ENCODE measurements at places on chromosomes 6 and 20. TPM values are rescaled to one million over a fixed set of nuclear protein-coding genes. Genes with fewer than 3 reads are reported as not detected.

The PPP1R16B gene
- under 0.01 TPM for total RNA-seq

- peaks cover 9% of the 10 kb centered on the region for H3K4me1 ChIP-seq
- no peak overlapping the region for H3K4me3 ChIP-seq
- H3K27ac ChIP-seq = no peak overlapping the region
- no peaks in the 10 kb centered on the region for H3K36me3 ChIP-seq
- peaks cover 7% of the 10 kb centered on the region for H3K27me3 ChIP-seq
- peak; percentile 44 for DNase-seq
These were observed 15.6 kb downstream of the GABRR2 start for GRCh38 chr6:89299466-89299850.

- H3K36me3 ChIP-seq = no peaks in the 10 kb centered on the region
- H3K27me3 ChIP-seq = no peaks in the 10 kb centered on the region
- H3K4me3 ChIP-seq = no peak overlapping the region
- peak; percentile 82 for DNase-seq
- H3K27ac ChIP-seq = no peak overlapping the region
These were observed 317.8 kb upstream of the SULF2 start for GRCh38 chr20:48102931-48103660.

DNA sequence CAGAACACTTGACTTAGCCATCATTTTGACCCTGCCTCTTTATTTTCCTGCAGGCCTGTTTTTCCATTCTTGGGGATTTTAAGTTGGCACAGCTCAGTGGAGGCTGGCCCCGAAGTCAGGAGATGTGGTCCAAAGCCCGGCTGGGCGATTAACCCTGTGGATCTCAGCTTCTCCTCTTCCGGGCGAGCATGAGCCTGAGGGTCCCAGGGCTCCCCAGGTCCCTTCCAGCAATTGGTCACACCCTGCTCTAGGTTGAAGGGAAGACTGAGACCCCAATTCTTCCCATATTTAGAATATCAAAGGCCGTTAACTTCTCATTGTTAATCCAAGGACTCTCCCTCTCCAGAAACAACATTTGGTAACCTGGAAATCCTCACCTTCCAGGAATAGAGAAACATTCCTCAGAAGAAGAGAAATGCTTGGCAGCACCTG is 2.3 kb downstream of the THBS2 start:
- H3K27ac ChIP-seq = peak overlapping the region; percentile 58
- peaks cover 20% of the 10 kb centered on the region for H3K36me3 ChIP-seq
- peaks cover 4% of the 10 kb centered on the region for H3K27me3 ChIP-seq
- DNase-seq = peak; percentile 11

GRCh38 chr6:170243386-170243785 is 47.5 kb downstream of the DLL1 start:
- DNase-seq = no peak
- no peaks in the 10 kb centered on the region for H3K4me1 ChIP-seq
- no peak overlapping the region for H3K27ac ChIP-seq
- no peaks in the 10 kb centered on the region for H3K27me3 ChIP-seq

DNA sequence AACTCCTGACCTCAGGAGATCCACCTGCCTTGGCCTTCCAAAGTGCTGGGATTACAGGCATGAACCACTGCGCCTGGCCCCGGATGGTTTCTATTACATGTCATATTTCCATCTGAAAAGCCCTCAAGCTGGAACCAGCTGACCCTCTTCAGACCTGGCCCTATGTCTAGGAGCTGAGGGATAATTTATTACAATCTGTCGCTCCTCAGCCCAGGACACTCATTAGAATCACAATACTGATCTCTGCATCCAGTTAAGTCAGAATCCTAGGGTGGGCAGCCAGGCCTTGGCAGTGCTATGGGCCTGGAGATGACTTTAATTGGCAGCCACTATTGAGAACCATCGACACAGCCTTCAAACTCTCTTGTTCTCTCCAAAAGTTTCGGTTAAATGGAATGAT is 162.6 kb upstream of the SNX9 start:
- no peak overlapping the region for H3K4me3 ChIP-seq
- H3K36me3 ChIP-seq = no peaks in the 10 kb centered on the region
- no peaks in the 10 kb centered on the region for H3K4me1 ChIP-seq
- H3K27me3 ChIP-seq = no peaks in the 10 kb centered on the region
- no peak overlapping the region for H3K27ac ChIP-seq

All from fibroblast of lung (primary cell).